ENCODE measurements at places on chromosomes 2 and 18.

DNA sequence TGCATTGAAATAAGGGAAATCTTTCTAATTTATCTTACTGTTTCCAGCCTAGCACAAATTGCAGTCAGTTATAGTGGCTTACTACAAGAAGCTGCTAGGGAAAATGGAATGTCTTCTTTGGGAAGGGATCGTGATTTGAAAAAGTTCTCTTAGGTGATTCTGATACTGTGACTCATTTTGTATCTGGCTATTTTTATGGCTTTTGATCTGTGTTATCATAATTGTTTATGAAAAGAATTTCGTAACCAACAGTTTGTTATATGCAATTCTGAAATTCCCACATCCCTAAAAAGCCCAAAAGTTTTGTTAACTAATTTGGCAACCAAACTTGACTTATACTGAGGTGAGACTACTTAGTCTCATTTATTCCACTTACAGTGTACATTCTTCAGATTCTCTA, 12.4 kb downstream of the PTPN4 start:
- no peak for DNase-seq

DNA sequence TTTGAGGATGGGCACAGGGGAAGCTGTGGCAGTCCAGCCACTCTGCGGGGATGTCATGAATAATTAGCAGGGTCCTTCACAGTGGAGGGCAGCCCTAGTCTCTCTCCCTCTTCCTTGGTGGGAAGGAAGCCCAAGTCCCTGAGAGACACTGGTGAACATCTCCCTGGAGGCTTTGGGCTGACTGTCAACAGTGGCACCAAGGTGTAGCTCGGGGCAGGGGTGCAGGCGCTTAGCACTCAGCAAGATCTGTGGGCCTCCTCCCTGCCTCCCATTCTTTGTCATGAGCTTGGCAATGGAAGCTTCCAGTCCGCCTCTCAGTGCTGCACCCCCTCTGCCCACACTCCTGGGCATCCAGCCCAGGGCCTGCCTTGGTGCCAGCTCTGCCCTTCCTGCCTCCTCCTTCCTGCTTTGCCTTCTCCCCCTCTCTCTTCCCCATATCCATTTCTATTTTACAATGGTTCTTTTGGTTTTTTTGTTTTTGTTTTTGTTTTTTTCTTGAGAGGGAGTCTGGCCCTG, 59.4 kb downstream of the STEAP3 start:
- no peak for DNase-seq

DNA sequence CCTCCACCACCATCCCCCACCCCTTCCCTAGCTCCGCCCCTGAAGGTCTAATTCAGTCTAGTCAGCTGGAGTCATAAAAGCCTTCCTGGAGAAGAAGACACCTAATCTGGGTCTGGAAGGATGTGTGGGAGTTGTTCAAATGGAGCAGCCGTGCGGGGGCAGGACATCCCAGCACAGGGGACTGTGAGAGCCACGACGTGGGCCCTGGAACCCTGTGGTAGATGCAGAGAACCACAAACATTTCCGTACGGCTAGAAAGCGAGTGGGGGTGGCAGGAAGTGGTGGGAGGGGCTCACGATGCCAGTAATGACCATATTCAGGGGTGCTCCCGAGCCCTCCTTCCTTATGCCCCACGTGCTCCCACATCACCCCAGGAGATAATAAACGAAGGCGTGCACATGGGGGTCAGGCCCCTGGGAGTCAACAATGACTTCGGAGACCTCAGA, 20.9 kb upstream of the COL6A3 start:
- peak; percentile 9 for DNase-seq

GRCh38 chr18:48866028-48866733, 84.6 kb downstream of the SMAD7 start:
- no peak for DNase-seq

DNA sequence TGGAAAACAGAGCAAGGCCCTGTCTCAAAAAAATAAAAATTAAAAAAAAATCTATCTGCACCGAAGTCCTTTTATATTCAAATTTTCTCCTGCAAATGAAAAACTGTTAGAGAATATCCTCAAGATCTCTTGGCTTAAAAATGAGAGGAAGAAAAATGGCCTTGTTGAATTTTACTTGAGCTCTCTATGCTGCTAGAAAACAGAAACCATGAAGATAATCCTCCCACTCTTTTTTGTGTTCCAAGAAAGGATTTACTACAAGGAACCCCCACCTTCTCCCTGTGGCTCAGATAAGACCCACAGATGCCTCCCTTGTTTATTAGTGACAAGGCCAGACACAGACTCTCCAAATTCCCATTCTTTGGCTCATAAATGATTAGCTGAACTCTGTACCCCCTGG, 71.0 kb downstream of the SGPP2 start:
- DNase-seq, result no peak

- DNase-seq, result no peak
Observed at GRCh38 chr2:178484245-178485041, 4.2 kb downstream of the PLEKHA3 start.

DNA sequence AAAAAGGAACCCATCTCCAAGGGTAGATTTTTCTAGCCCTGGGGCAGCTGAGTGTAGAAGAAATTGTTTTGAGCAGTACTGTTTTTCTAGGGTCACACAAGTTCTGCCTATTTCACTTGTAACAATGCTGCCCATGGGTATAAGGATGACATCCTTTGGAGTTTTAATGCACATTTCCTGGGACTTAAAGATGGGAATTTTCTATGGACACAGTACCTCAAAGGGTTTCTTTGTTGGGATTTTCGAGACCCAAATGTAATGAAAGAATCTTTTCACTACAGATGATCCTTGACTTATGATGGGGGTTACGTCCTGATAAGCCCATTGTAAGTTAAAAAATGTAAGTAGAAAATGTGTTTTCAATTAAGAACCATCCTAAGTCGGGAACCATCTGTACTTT, 31.8 kb downstream of the CDC42EP3 start:
- DNase-seq, result no peak

Data from stimulated activated naive B cell treated with anti-CD40 and anti-IgM and Interleukin-4, amounts not matched to agents 10 μg/mL and 1 μg/mL and 100 μg/mL, for 72 hours (primary cell).